ENCODE measurements at places on chromosomes 6 and 20.

DNA sequence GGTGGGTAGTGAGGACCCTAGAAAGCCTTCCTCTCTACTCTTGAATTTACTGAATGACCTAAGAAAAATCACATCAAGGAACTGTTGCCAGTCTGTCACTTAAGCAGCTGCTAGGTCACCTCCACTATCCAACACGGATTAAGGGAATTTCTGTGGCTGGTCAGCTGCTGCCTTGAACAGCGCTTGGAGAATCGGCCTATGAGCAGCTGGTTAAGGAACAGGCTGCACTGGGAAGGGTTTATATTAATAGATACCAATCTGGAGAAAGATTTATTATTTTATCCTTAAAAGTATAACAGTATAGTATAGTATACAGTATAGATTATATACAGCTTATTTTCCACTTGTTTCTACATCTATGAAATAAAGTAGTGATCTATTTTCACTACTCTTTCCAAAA, 6.5 kb downstream of the PTPRK start:
- DNase-seq: no peak

- DNase-seq: no peak
Observed at GRCh38 chr6:170281331-170282292, 9.3 kb downstream of the DLL1 start.

GRCh38 chr6:43189776-43190304, 7.8 kb downstream of the CUL9 start:
- no peak for DNase-seq

DNA sequence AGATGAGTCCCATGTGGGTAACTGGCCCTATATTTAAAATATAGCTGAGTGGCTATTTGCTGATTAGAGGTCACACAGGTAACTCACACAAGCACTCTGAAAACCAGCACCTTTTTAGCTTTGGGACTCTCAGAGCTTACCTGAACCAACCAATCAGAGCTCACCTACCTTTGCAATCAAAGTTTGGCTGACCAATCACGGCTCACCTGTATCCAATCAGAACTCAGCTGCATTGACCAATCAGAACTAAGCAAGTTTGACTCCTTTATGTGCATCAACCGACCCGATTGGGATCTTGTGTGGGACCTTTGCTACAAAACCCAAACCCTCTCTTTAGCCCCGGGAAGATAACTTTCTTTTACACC, 106.8 kb upstream of the NXT1 start:
- no peak for DNase-seq

GRCh38 chr20:36273414-36274180, 32.5 kb upstream of the DLGAP4 start:
- DNase-seq: no peak

- DNase-seq: no peak
Observed at GRCh38 chr6:16907991-16908390, 146.7 kb upstream of the ATXN1 start.

DNA sequence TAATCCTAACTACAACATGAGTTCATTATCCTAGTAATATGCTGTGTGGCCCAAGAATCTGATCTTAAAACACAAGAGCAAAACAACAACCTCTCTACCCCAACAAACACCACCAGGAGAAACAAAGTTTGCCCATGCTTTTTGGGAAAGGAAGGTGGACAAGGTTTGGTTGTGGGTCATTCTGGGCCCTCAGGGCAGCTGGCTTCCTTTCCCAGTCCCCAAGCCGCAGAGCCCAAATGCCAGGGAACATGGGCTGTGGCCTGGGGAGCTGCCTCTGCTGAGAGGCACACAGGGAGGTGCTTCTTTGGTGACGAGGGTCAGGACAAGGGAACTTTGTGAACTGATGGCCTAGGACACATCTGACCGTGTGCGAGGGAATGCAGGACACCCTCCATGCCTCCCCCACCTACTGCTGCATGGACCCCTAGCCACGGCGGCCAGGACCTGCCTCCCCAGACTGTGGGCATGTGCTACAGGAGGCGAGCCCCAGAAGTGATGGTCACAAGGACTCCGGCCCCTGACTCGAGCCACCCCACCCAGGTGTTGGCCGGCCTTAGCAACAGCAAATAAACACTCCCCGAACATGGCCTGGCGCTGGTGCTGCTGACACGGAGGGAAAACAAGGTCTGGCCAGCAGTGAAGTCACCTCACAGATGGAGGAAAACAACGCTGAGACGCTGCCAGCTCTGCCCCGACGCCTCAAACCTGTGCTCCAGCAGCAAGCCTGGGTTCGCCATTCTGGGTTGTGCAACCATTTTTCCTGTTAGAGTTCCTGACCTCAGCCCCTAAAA, 55.6 kb downstream of the RRBP1 start:
- no peak for DNase-seq

DNA sequence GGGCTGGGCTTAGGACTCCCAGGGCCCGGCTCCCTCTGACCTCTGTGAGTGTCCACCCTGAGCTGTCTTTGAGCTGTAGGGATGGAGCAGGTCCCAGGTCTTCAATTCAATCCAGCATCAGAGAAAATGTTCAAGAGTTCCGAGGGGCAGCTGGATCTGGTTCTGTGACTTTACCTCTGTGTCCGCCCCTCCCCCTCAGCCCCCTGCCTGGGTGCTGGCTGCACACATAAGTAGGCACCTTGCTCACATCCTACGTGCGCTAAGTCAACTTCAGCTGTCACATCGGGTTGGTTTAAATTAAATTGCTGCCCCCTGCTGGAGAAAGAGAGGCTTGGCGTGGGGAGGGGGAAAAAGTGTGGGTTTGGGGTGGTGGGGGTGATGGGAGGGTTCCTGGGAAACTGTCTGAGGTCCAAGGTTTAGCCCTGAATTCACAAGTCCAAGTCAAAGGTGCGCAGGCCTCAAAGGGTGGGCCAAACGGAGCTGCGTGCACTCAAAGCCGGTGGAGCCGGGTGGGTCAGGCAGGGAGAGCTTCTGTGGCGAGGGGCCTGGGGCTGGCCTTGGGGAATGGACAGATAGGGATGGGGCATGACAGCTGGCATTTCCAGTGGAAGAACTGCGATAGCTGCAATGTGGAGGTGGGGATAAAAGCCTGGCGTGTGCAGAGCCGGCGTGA, 3.0 kb downstream of the WFDC5 start:
- DNase-seq: no peak

- no peak for DNase-seq
Observed at GRCh38 chr20:36225666-36226065, 10.6 kb upstream of the AAR2 start.

- DNase-seq: no peak
Observed at GRCh38 chr20:45305262-45305661, 1.4 kb upstream of the RBPJL start.

DNA sequence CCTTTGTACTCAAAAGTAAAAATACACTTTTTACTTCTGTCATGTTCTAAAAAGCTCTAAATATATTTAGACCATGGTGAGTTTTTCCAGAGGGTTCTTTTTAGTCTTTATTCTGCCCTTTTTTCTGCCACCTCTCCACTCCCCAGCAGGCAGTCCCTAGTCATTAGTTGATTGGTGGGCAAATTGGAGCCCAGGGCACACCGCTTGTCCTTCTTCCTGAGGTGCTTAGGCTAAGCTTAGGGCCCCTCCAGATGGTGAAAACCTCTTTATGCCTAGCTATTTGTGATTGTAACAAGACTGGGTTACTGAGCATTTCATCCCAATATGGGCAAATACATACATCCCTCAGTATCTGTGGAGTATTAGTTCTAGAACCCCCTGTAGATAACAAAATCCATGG, 6.2 kb downstream of the TREML1 start:
- no peak for DNase-seq

DNA sequence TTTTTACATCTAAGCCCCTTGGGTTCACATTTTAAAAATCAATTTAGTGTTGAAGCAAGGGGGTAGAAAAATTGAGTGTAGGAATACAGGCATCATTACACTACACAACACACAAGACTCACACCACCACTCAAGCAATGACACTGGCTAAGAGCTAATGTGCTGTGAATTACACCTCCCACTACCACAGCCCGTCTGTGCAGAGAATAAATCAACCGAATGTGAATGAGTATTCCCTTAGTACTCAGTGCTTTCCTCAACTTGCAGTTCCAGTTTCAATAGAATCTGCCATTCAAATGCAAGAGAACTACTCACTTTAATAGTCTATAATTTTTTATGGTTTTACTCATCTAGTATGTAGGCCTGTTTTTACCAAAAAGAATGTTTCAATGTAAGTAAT, 114.4 kb downstream of the PDSS2 start:
- DNase-seq: no peak

DNA sequence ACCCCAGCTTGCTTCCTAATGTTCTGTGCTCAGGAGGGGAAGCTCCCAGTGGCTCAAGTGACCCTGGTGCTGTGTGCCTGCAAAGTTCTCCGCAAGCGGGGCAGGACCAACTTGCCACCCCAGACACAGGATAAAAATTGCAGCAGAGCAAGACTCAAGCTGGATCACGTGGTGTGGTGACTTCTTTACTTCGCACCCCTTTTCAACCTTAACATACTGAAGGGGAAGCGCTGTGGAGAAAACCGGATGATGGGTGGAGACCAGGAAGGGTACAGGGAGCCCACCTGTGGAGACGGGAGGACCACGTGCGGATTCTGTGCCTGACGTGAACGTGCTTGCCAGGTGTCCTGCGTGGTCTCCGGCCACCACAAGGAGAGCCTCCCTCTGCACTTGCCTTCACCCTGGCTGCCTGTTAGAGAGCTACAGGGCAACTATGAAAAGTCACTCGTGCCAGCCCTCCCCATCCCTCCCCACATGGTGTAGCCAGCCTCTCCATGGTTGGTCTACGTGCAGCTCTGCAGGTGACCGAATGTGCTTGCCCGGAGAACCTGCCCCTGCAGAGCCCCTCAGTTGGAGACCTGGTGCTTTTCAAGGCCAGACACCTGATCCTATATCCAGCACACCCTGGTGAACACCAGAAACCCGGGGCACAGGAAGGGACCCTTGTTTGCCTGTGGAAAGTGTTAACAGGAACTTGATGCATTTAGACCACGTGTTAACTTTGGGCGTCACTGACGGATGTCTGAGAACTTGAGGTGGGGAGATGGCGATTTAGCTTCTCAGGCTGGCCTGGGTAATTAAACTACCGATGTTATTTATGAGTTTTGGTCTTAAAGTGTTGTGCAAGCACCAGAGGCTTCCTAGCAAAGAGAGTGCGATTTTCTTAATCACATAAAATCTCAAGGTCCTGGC, 23.9 kb upstream of the DACT2 start:
- no peak for DNase-seq

GRCh38 chr6:127023001-127023778, 95.3 kb upstream of the RSPO3 start:
- no peak for DNase-seq

DNA sequence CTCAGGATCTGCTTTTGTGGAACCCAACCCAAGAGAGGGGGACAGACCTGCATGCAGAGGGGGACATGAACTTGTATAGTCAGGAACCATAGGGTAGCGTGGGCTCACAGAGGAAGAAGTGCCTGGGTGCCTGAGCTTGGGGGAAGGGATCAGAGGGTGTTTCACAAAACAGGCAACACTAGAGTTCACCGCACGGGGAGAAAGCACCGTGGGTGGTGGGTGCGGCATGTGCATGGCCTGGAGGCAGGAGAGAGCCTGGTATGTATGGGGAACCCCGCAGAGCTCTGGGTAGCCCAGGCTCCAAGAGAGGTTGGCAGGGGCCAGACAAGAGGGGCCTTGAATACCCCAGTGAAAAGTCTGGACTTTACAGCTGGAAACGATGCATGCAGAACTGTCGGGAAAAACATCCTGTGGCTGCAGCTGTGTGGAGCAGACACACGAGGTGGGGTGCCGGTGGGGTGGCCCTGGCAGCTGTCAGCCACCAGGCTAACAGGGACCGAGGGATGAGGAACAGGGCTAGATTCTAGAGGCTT, 6.7 kb upstream of the EMILIN3 start:
- DNase-seq: no peak

DNA sequence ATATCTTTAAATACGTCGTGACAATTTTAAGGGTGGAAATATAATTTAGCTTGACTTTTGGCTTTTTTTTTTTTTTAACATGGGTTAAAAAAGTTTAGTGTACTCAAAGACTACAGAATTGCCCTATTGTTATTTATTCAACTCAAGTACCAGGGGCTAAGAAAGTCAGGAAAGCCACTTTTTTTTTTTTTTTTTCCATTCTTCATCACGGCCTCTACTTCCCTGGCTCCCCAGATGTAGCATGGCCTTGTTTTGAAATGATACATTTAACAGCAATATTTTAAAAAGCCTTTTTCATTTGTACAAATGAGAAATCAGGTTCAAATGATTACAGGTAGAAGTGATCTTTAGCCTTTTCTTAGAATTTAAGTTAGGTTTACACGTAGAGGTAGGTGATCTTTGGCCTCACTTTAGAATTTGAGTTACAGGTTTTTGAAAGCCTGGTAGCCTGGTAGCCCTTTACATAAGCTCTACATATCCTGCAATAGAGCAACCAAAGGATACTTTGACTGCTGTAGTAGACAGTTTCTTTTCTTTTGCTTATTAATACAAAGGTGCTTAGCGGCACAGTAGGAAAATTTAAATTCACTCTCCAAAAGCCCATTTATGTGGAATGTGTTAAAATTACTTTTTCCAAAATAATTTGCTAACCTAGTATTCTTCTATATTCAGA, 160.5 kb upstream of the MMS22L start:
- no peak for DNase-seq

GRCh38 chr6:167472880-167473279, 148.0 kb downstream of the TTLL2 start:
- no peak for DNase-seq

GRCh38 chr6:75118925-75119515, 86.8 kb downstream of the COL12A1 start:
- no peak for DNase-seq

- no peak for DNase-seq
Observed at GRCh38 chr6:7110092-7110792, 2.5 kb downstream of the RREB1 start.

GRCh38 chr6:151027295-151027747, 161.8 kb downstream of the MTHFD1L start:
- DNase-seq: no peak

DNA sequence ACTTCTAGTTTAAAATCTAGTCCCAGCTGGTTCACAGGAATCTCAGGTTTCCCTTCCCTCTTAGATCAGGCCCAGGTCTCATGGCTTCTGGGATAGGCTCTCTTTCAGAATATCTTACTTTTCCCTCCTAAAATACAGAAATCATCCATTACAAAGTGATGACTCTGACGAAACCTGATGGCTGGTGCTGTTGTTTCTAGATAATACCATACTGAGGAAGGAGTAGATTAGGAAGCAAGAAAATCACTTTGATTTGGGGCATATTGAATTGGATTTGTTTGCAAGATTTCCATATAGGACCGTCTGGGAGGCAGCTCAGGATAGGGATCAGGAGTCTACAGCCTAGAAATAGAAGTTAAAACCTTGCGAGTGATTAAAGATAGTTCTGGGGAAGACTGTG, 3.6 kb downstream of the ZKSCAN3 start:
- no peak for DNase-seq

GRCh38 chr6:157433678-157434081, 52.7 kb downstream of the ZDHHC14 start:
- no peak for DNase-seq

Measured in GM12892 (cell line).